Muscle of back (tissue), 13 donors: ENCODE measurements at places on chromosomes 13 and 19.
A peak's percentile ranks its signal among the peaks of the same experiment; 100 is the strongest.

GRCh38 chr13:69178000-69178399 lies 929.6 kb upstream of the ATXN8OS start:
- no peak for DNase-seq

DNA sequence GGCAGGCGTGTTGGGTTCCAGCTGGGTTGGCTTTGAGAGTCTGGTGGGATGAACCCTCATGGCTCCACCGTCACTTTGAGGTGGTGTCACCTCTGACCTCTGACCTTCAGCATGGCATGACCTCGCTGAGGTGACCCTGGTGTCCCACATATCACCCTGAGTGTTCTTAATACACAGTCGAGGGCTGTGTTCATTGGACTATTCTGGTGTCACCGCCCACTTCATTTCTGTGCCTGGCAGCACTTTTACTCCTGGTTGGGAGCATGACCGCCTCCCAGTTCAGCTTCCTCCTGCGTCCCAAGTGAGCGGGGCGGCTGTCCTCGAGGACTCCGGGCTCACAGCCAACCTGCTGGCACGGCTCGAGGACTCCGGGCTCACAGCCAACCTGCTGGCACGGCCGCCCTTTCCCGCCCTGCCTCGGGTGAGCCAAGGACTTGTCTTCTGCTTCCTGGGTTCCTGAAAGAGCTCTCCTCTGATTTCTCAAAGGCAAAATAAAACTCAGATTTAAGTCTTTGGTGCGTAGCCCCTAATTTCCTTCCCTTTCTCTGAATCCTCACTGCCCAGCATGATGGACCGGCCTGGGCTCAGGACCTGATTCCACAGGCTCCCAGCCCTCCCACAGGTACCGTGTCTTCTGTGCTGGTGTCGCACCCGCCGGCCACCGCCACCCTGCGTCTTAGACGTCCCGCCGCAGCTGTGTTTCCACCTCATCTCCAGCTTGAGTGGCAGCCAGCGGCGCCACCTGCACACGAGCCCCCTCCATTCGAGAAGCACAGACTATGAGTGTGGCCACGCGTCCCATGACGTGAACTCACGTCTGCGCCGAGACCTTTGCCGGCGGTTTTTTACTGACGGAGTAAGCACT lies 10.4 kb downstream of the ATP4B start:
- DNase-seq, result peak; percentile 49

GRCh38 chr13:66128692-66129269 lies 1101.4 kb downstream of the PCDH9 start:
- no peak for DNase-seq

DNA sequence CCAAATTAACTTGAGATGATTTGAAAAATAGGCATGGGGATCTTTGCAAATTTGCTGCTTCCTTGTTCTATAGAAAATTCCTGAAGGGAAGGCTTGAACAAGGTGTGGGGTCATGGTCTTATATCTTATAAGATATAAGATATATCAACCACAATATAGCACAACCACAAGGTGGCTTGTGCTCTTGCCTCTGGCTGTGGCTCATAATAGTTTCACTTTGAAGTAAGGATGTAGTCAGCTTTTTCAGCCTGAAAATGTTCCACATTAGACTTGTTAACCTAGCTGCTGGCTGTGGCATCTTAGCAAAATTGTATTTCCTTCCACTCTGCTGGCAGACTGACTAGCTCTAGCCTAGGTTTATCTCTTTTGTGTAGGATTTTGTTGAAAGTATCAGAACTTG lies 169.7 kb downstream of the KLF5 start:
- DNase-seq, result no peak

DNA sequence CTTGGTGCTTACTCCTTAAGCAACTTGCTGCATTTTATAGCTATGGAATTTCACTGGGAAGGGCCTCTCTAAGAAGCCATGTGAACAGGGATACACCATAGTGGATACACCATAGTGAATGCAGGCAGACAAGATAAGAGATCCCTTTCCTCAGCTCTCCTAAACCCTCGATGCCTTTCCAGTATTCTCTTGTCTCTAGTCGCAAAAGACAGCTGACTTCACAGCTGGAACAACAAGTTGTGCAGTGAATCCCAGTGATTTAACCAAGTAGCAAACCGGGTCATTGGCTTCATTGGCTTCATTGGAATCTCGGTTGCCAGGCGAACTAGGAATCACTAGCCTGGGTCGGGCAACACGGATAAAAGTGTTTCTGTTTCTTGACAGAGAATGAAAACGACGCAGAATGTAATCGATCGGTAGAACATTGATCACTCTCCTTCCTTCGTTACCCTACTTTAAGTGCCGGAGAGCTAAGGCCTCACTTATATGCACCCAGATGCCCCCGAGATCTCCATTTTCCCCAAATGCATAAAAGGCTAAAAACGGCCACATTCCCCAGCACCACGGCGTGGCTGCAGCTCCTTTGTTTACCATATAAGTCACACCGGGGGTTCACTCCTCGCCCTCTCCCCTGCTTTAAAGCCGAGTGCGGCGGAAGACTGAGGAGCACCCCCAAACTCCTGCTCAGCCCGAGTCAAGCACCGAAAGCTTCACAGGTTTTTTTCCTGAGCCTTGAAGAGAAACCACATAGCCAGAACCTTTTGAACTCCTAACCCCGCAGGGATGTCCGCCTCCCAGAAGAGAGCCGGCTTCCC lies 674 bp downstream of the TRPC4 start:
- peak; percentile 3 for DNase-seq

GRCh38 chr13:103004661-103005345 lies 61.4 kb downstream of the SLC10A2 start:
- DNase-seq, result no peak

GRCh38 chr13:114264886-114265611 lies 16.4 kb upstream of the UPF3A start:
- DNase-seq, result peak; percentile 70

GRCh38 chr19:16206637-16207036 lies 8.9 kb downstream of the AP1M1 start:
- no peak for DNase-seq

- no peak for DNase-seq
Measured at GRCh38 chr19:13006431-13007281, 11.4 kb downstream of the NFIX start.

DNA sequence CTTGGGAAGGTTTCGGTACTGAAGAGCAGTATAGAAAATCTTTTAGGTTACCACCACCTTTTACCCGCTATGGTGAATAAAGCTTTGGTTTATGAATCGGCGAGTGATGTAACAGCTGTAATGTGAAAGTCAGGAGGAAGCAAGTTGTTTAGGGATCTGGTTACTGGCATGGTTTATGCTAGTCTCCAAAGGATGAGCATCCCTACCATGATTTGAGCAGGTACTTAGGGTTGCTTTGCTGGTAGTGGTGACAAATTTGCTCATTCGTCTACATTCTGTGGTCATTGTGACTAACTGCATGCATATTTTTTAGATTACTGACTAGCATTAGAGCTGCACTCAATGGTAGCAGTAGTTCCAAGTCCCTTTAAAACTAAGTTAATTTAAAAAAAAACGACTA lies 104.1 kb downstream of the FRY start:
- no peak for DNase-seq

DNA sequence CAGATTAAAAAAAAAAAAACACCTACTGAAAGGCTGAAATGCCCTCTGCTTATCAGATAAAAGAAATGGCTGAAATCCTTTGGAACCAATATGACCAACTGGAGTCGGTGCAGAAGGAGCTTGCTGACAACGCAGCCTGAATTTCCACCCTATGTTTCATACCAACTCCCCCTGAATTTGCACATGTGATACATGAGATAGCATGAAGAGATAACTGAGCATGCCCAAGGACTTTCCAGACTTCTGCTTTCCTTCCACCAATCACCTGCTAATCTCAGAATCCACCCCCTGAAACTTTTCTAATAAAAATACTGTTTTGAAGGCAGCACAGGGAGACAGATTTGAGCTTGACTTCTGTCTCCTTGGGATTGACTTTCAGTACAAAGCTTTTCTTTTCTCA lies 32.2 kb upstream of the WDFY2 start:
- no peak for DNase-seq

- DNase-seq, result no peak
Measured at GRCh38 chr19:37948362-37948761, 41.4 kb downstream of the SIPA1L3 start.

- DNase-seq, result no peak
Measured at GRCh38 chr19:43684326-43684725, 14.4 kb upstream of the PLAUR start.

GRCh38 chr19:35009424-35010415 lies 9.6 kb downstream of the GRAMD1A start:
- no peak for DNase-seq

GRCh38 chr19:38877781-38878574 lies at the start of gene RINL:
RINL (minus strand) TSS chr19:38878275; CDS start chr19:38876742, 1,533 bp downstream.
- DNase-seq, result no peak

- DNase-seq, result no peak
Measured at GRCh38 chr19:46745521-46746280, at the start of gene FKRP. FKRP (plus strand) TSS chr19:46746057; CDS start chr19:46755451, 9,394 bp downstream.

GRCh38 chr19:58575183-58576041 lies 2.3 kb upstream of the MZF1 start:
- DNase-seq, result peak; percentile 99

DNA sequence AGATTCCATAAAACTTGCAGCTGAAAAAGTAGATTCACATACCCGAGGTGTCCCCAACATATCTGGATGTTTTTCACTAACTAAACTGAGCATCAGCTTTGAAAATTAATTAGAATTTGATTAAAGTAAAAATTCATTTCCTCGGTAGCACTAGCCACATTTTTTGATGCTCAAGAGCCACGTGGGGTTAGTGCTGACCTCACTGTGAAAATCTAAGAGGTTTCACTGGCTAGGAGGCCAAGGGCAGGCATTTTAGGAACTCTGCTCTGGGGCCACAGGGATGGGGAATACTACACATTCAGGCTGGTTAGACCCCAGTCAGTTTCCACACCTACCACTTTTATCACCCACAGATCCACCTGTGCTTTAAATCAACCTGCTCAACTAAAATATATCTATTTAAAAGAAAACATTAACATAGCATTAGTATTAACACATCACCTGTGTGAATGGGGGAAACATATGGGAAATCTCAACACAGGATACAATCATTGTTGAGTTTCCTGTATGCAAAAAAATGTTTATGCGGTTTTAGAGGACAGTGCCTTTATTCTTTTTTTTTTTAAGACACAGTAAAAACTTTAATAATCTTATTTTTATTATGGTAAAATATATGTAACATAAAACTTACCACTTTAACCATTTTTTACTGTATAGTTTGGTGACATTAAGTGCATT lies 45.5 kb downstream of the BRD4 start:
- no peak for DNase-seq

DNA sequence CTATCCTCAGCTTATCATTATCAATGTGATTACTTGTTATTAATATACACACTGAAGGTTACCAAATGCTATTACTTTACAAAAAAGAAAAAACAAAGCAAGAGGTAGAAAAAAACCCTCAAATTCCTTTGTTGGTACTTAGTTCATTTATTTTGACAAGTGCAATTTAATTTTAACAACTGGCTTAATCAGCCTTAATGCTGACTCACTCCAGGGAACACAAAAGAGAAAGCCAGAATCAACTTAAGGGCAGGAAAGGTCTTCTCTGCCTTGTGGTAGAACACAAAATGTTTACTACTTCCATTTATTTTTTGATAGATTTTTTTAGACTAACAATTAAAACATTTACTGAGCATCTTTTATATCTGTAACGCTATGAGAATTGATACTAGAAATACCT lies 417.1 kb downstream of the PCDH17 start:
- DNase-seq, result no peak

DNA sequence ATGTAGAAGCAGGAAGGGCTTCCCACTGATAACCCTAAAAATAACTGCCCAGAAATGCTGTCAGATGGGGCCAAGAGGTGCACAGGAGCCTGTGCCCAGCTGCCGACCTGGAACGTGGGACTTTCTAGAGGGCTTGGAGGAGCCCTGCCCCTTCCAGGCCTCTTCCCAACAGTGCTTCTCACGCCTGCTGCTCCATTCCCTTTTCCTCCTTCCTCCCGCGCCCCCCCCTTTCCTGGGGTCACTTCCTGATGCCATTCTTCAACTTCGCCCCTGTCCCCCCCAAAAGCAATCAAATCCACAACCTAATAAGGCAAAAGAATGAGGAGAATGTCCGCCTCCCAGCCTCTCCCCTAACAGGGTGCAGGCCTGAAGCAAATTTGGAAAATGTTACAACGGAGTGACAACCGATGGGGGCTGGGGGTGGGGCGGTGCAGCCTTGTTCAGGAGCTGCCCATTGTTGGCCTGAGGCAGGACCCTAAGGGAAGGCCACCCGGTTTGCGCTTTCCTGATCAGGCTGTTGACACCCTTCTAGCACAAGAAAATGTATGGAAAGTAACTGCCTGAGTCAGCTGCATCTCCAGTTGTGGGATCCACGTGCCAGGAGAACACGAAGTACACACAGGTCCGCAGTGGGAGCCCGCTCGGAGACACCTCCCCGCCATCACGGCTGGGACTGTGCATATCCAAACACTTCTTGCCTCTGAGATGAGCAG lies 18.7 kb downstream of the ACTN4 start:
- peak; percentile 86 for DNase-seq

- no peak for DNase-seq
Measured at GRCh38 chr19:16073988-16074387, 2.3 kb upstream of the TPM4 start.

GRCh38 chr13:26517936-26518335 lies 39.5 kb upstream of the WASF3 start:
- no peak for DNase-seq

DNA sequence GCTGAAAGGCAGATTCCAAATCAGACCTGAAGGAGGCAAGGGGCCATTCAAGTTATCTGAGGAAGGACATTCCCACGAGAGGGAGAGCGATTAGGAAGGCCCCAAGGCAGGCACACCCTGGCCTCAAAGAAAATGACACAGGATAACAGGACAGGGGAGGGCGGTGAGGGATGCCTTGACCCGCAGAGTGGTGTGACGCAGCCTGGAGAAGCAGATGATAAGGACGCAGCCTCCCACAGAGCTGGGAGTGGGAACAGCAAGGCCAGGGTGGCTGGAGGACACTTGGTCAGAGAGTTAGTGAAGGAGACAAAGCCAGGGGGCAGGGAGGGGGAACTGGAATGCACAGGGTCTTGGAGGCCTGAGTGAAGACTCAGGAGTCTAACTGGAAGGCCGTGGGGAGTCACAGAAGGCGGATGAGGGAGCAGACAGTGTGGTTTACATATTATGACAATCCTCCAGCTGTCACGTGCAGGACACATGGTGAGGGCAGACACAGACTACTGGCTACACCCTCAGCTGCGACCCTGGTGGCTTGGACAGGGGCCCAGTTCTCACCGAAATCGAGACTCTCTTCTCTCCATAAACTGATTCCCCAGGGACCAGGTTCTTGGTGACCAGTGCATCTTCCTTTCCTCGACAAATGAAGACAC lies 5.8 kb upstream of the DYRK1B start:
- DNase-seq, result no peak

DNA sequence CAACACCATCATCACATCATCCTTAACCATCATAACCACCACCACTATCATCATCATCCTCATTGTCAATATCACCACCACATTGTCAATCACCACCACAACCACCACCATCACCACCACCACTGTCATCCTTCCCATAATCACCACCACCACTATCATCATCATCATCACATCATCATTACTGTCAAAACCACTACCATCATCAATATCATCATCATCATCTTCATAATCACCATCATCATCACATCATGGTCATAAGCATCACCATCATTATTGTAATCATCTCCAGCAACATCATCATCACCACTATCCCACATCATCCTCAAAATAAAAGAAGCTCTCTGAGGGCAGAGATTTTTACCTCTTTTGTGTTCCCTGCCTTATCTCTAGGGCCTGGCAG lies 52.2 kb downstream of the MBD3L1 start:
- DNase-seq, result no peak

GRCh38 chr19:35306473-35307246 lies 14.7 kb downstream of the MAG start:
- DNase-seq, result no peak

- no peak for DNase-seq
Measured at GRCh38 chr19:16330806-16331690, 6.4 kb downstream of the KLF2 start.

GRCh38 chr13:20151016-20151415 lies 9.8 kb downstream of the GJA3 start:
- no peak for DNase-seq
